ENCODE measurements at places on chromosomes 5 and 9.

DNA sequence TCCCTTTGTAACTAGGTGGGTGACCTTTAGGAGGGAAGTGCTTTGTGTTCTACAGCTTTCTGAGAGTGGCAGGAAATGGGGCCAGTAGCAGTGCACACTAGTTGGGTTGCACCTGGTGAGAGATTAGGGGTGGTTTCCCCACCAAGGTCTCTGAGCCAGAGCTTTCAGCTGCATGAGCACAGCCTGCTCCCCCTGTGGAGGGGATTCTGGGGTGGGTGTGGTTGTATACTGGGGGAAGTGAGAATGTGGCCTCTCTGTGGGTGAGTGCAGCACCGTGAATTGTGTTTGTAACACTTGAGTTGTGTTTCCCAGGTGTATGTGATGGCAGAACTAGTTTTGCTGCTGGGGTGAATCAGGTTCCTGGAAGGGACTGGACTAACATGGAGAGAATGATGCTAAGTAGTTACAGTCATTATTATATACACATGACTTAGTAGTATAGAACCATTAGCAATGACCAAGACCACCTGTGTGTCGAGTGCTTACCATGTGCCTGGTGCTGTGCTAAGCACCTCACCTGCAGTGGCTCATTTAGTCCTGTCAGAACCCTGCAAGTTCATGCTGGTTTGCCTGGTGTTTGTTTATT lies 11.8 kb upstream of the CXXC5 start:
- DNase-seq, result peak; percentile 80

- no peak for DNase-seq
Observed at GRCh38 chr9:34502891-34503290, 19.9 kb downstream of the ENHO start.

GRCh38 chr5:107671742-107672210 lies 1.0 kb upstream of the EFNA5 start:
- DNase-seq, result no peak

GRCh38 chr5:144566747-144567420 lies 396.2 kb downstream of the KCTD16 start:
- DNase-seq, result no peak

DNA sequence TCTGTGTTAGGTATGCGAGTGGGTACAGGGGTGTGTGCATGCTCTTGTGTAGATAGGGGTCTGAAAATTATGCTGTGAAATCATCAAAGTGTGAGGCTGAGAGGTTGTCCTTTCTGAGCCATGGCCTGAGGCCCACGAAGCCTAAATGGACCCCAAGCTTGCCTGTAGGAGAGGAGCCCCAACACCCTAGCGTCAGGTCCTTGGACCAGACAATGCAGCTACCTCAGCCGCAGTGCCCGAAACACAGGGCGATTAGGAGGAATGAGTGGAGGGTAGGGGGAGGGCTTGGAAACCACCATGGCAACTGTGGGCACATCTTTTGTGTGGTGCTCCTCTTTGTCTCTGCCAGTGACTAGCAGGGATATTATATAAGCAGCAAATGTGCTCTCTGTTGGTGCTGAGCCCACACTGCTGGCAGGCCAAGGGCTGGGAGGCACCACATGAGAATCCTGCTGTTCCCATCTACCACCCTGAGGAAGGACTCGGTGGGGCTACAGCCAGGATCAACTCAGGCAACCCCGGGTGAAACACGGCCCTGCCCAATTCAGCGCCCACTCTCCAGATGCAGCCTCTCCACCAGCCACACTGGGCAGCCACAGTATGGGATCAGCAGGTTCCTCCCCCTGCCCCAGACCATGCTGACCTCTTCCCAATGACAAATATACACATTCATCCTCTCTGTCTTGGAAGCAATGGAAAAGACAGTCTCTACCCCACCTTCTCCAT lies 84.6 kb upstream of the FSTL4 start:
- DNase-seq, result no peak

GRCh38 chr5:30891660-30892059 lies 301.8 kb upstream of the CDH6 start:
- DNase-seq, result no peak

- DNase-seq, result no peak
Observed at GRCh38 chr9:131525643-131526565, 5.2 kb downstream of the UCK1 start.

GRCh38 chr5:140953234-140953633 lies 13.0 kb upstream of the PCDHAC2 start:
- DNase-seq, result no peak

GRCh38 chr9:133348718-133349573 lies 928 bp downstream of the RPL7A start:
- DNase-seq, result no peak

DNA sequence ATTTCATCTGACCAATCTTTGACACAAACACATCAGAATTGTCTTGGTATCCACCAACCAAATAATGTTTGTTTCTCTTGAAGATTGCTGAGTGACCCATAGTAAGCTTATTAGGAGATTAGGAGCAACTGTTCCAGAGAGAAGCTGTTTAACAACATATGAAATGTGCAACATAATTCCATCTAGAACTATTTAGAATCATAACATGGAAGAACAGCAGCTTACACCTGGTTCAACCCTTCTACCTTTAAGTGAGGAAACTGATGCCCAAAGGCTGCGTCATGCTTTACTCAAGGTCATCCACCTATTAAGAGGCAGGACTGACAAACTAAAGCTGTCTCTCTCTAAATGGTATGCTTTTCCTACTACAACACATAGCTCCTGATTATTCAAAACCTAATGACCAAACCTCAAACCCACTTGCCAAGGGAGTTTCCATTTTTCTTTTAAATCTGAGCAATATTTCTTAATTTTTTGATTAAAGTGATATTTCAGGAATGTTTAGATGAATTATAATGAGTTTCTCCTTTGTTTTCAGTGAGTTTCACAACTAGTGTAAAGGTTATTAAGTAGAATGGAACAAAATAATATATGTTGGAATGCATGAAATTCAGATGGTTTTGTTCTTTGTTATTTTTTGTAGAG lies 545.9 kb downstream of the RAB3C start:
- DNase-seq, result no peak

DNA sequence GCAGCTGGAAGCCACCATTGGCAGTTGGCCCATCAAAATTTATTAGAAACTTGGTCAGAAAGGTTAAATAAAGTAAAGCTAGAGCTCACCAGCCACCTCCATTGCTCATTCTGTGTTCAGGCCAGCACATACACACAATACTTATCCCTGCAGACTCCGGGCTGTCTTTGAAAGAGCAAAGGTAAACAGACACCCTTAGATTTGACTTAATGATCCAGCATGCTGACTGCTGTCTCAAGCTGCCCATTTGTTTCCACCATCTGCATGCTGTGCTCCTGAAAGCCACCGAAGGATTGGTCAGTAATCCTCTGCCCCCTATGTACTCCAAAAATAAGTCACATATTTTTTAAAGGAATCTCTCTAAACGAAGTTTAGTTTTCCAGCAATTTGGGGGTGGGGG lies 1059.8 kb upstream of the DMAC1 start:
- DNase-seq, result no peak

DNA sequence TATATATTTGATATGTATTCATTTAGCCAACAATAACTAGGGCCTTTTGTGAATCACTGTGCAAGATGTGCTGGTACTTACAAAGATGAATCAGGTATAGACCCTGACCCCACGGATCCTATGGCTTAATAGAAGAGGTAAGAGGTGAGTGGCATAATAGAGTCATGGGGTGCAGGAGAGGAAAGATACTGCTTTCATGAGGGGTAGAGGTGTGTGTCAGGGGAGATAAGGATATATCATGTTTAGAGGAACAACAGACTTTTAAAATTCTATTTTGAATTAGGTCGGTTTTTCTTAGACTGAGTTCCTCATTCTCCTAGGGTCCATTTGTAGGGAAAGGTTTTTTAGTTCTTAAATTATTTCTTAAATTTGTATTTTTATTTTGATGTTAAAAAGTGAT lies 27.8 kb downstream of the ZCCHC7 start:
- no peak for DNase-seq

DNA sequence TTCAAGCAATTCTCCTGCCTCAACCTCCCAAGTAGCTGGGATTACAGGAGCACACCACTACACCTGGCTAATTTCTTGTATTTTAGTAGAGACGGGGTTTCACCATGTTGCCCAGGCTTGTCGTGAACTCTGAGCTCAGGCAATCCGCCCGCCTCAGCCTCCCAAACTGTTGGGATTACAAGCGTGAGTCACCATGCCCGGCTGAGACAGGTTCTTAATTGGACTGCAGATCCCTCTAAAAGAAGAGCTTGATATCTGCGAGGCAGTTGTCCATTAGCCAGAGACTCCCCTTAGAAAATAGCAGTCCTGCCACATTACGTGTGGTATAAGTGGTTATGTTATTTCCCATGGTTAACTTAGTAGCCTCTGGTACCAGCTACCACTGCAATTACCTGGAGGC lies 46.6 kb upstream of the NPR3 start:
- no peak for DNase-seq

All from activated CD4-positive, alpha-beta T cell treated with anti-CD3 and anti-CD28 coated beads for 36 hours (primary cell).